Breast epithelium (tissue), 4 donors: ENCODE measurements at places on chromosomes 3 and 15. TPM values are rescaled to one million over a fixed set of nuclear protein-coding genes. Genes with fewer than 3 reads are reported as not detected.

- H3K27me3 ChIP-seq: no peaks in the 10 kb centered on the region
- peak overlapping the region; percentile 75 for H3K27ac ChIP-seq
- peaks cover 4% of the 10 kb centered on the region for H3K4me1 ChIP-seq
- no peaks in the 10 kb centered on the region for H3K36me3 ChIP-seq
- DNase-seq: peak; percentile 27
- H3K4me3 ChIP-seq: no peak overlapping the region
These were observed 51.7 kb downstream of the GRIP2 start for GRCh38 chr3:14488286-14489041.

DNA sequence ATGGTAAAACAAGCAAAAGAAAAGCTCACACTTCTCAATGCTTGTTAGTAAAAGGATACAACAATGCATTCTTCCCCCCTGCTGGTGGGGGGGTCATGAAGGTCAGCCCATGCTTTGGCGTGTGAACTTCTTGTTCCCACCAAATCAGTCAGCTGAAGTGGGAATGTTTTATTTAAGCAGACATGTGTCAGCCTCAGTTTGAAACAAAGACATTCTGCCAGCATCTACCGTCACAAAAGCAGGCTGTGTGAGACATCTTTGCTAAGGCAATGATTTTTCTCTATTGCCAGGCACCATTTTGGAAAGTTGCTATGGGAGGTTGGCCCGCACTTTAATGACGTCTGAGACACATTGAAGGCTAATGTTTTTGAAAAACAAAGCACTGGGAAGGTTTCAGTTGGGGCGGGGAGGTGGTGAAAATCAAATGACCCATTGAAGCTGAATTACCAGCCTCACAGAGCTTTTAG is 206.6 kb downstream of the TLE3 start:
- H3K36me3 ChIP-seq: no peaks in the 10 kb centered on the region
- DNase-seq: no peak
- H3K4me3 ChIP-seq: no peak overlapping the region

- H3K27ac ChIP-seq: no peak overlapping the region
- H3K36me3 ChIP-seq: no peaks in the 10 kb centered on the region
- DNase-seq: no peak
- H3K27me3 ChIP-seq: no peaks in the 10 kb centered on the region
- no peaks in the 10 kb centered on the region for H3K4me1 ChIP-seq
These were observed 41.2 kb downstream of the RLBP1 start for GRCh38 chr15:89179966-89180875.

DNA sequence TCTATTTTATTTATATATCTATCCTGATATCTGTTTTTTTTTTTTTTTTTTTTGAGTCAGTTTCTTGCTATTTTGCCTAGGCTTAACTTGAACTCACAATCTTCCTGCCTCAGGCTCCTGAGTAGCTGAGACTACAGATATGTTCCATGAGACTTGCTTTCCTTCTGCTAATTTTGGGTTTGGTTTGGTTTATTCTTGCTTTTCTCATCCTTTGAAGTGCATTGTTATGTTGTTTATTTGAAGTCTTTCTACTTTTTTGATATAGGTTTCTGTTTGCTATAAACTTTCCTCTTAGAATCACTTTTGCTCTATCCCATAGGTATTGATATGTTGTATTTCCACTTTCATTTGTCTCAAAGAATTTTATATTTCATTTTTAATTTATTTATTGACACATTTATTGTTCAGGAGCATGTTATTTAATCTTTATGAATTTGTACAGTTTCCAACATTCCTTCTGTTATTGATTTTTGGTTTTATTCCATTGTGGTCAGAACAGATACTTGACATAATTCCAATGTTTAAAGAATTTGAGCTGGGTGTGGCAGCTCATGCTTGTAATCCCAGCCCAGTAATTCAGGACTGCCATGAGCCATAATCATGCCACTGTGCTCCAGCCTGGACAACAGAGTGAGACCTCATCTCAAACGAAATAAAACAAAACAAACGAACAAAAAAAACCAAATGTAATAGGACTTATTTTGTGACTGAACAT is 62.3 kb upstream of the PLSCR4 start:
- no peak for DNase-seq
- H3K27me3 ChIP-seq: no peaks in the 10 kb centered on the region
- H3K4me3 ChIP-seq: no peak overlapping the region
- H3K27ac ChIP-seq: no peak overlapping the region
- no peaks in the 10 kb centered on the region for H3K36me3 ChIP-seq

GRCh38 chr3:63950698-63951097 is 38.5 kb upstream of the SCAANT1 start:
- H3K36me3 ChIP-seq: no peaks in the 10 kb centered on the region
- no peak for DNase-seq
- H3K4me3 ChIP-seq: no peak overlapping the region
- no peaks in the 10 kb centered on the region for H3K4me1 ChIP-seq

DNA sequence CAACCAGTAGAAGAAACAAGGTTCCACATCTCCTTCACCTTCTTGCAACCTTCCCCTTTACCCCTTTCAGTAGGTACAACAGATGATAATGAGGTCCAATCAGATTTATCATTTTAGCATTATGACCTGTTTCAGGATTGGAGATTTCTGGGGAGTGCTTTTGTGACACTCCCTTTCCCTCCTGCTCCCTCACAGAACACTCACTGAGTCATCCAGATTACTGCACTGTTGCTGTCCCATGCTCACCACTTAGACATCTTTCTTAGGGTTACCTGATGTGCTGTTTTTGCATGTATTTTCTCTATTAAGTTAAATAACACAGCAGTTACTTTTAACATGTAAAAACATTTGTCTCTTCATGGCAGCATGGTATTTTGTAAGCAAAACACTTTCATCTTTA is 118.5 kb downstream of the MFSD1 start:
- no peak overlapping the region for H3K4me3 ChIP-seq
- no peaks in the 10 kb centered on the region for H3K36me3 ChIP-seq
- no peaks in the 10 kb centered on the region for H3K27me3 ChIP-seq

- H3K4me1 ChIP-seq: no peaks in the 10 kb centered on the region
- H3K27me3 ChIP-seq: no peaks in the 10 kb centered on the region
- no peaks in the 10 kb centered on the region for H3K36me3 ChIP-seq
- no peak for DNase-seq
These were observed 61.9 kb downstream of the TM4SF4 start for GRCh38 chr3:149536429-149536828.

GRCh38 chr3:181756645-181757297 is 45.0 kb downstream of the SOX2 start:
- H3K4me1 ChIP-seq: no peaks in the 10 kb centered on the region
- no peak overlapping the region for H3K4me3 ChIP-seq
- H3K27ac ChIP-seq: no peak overlapping the region
- H3K27me3 ChIP-seq: no peaks in the 10 kb centered on the region
- H3K36me3 ChIP-seq: no peaks in the 10 kb centered on the region

Gene UBP1
- total RNA-seq: 55.2 TPM

Gene SLC6A20
- 0.33 TPM for total RNA-seq
